ENCODE measurements at places on chromosomes 16 and 17. TPM values are rescaled to one million over a fixed set of nuclear protein-coding genes. Genes with fewer than 3 reads are reported as not detected.

OSGIN1 gene
- 0.68 TPM for polyA plus RNA-seq

GPRC5B gene
- 132 TPM for polyA plus RNA-seq

AXIN2 gene
- 23.8 TPM for polyA plus RNA-seq

GUCY2D gene
- 0.56 TPM for polyA plus RNA-seq

YBX2 gene
- polyA plus RNA-seq: 3.4 TPM

KRTAP3-1 gene
- polyA plus RNA-seq: not detected

VMO1 gene
- polyA plus RNA-seq: 0.46 TPM

DNA sequence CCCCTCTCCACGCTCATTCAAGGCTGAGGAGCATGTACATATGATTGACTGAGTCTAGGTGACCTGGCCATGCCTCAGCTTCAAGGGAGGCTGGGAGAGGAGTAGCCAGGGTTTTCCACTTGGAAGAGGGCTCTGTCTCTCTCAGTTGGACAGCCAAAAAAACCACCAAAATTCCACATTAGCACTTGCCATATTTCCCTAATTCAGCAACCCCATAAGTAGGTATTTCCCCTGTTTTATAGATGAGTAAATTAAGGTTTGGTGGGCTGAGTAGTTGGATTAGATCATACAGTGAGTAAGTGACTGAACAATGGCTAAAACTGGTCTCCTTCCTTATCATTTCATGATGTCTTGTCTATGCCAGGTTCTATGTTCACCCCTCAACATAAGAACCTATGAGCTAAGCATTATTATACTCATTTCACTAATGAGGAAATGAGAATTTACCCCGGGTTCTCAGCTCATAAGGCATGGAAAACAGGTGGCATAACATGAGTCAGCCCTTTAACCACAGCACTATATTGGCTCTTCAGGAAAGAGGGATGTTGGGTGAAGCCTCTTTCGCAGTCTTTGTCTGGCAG, 68.0 kb upstream of the GAS7 start:
- no peak for DNase-seq

DNA sequence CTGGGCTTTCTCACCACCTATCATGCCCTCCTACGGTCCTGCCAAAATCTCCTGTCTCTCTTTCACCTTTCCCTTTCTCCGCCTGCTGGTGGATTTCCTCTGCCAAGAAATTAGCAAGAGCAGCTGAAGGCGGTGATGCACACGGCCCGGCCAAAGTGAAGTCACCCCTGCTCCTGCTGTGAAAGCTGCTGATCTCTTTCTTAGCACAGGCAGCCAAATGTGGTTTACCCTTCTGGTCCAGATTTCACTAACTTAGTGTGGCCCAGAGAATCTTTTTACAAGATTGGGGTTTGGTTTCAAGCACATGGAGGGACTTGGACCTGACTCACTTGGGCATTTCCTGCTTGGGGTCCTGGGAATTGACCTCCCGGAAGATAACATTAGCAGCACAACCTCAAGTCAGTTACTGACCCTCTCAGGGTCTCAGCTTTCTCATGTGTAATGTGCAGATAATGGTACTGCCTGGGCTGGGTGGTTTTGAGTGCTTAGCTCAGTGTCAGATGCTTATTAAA, 155.7 kb downstream of the SOCS1 start:
- DNase-seq: no peak

GRCh38 chr17:71777048-71777640, 343.7 kb upstream of the SOX9 start:
- no peak for DNase-seq

- no peak for DNase-seq
Measured at GRCh38 chr17:43907998-43908721, 824 bp upstream of the MPP2 start.

GRCh38 chr17:321386-321941, 31.1 kb downstream of the RPH3AL start:
- no peak for DNase-seq

DNA sequence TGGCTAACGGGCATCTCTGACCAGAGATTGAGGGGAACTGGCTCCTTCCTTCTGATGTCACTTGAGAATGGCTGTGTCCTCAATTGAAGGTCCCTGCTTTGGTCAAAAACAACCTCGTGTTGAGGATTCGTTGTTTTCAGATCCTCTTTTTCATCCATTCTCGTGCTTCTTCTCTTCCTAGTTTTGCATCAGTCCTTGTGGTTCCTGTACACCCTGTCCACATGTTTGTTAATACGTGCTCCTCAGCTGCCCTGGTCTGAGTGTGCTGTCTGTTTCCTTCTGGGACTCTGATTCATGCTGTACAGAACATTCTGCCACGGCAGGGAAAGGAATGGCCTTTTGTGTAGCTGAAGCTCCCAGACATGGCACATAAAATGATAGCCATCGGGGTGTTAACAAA, 863.2 kb upstream of the GOT2 start:
- DNase-seq: no peak

DNA sequence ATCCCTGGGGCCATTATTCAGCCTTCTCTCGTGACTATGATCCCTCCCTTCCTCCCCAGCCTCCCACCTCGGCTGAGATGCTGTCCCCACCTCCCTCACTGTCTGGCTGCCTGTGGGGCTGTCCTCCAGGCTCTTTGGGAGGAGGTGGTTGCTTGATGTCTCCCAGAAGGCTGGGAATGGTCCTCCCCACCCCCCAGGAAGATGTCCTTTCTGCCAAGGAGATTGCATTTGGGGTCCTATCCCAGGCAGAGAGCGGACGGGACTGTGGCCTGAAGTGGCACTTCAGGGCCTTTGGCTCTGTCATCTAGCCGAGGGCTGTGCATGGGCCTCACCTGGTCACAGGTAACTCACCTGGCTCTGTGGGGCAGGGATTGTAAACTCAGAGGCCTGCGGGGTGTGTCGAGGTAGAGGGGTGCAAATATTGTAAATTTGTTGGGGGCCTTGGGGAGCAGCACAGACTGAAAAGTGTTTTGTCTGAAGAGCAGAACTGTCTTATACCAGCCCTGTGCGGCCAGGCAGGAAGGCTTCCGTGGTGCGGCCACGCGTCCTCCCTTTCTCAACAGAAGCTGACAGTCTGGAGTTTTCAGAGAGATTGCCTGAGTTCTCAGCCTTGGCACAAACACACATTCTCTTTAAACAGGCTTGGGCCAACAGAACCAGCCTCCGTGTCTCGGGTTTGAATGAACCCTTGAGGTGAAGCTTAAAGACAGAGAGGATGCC, 177.9 kb downstream of the SEC14L1 start:
- no peak for DNase-seq

DNA sequence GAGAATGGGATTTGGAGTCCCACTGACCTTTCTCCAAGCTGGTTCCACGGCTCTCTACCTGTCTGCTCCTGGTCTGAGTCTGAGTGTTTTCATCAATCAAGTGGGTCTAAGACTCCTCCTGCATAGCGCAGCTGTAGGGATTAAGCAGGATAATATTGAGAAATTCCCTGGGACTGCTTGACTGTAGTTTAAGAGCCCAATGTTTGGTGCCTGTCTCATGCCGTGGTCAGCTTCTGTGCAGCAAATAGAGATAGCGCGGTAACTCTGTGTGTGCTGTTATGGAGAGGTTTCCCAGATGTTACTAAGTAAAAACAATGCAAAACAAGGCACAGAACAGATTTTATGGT, 21.4 kb downstream of the RPTOR start:
- no peak for DNase-seq

DNA sequence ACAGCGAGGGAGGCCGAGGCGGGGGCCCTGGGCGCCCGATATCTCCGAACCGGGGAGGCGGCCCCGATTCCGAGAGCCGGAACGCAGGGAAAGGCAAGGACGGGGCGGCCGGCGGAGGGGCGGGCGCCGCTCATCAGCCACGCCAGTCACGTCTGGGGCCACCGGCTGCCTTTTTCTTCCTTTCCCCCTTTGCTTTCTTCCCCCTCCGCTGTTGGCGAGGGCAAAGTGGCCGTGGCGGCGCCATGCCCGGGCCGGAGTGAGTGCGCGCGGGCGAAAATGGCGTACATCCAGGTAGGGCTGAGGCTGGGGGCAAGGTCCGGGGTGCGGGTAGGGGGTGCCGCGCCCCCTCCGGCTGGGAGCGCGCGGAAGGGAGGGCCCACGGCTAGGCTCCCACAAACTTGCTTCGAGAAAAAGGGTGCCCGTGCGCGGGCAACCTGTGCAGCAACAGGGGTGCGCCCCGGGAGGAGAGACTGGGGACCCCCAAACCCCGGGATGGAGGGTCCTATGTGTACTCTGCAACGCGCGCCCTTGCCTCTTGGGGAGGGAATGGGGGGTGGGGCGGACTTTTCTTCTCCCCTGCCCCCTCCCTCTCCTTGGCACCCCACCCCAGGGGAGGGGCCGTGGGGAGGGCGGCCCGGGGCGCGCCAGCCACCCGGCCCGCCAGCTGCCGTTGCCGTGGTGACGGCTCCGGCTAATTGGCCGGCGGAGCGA, 486 bp downstream of the SYT17 start:
- DNase-seq: no peak

DNA sequence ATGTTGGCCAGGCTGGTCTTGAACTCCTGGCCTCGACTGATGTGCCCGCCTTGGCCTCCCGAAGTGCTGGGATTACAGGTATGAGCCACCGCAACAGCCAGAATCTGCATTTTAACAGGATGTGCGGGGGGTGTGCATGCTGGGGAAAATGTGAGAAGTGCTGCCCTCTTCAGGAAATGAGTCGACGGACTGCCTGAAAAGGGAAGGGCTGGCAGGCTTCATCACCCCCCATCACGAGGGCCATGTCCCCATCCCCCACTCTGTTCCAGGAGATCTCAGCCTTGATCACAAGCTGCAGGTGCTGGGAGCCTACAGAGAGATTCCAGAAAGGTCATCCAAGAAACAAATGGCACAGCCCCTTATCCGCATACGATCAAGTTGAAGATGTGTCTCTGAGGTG, 195.3 kb upstream of the RPL38 start:
- DNase-seq: no peak

- DNase-seq: no peak
Measured at GRCh38 chr17:65446838-65447526, 114.5 kb downstream of the AXIN2 start.

DNA sequence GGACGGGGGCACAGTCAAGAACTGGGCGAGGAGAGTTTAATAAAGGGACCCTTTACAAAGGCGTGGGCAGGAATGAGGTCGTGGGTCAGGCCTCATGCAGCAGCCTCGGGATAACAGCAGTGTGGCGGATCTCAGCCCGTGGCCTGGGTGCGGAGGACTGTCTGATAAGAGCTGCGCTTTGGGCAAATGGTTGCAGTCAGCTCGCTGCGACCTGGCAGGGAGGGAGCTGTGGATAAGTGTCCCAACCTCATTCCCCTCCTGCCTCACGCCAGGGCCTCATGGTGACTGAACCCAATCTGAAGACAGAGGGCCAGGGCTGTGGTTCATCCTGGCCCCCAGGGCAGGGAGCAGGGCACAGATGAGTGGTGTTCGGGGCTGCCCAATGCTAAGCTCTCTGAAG, 13.6 kb downstream of the SMTNL2 start:
- DNase-seq: no peak

GRCh38 chr16:54286366-54287130, at the start of gene IRX3:
Gene IRX3, minus strand, starts transcription at chr16:54286787. Its CDS starts 737 bp downstream, at chr16:54286050.
- no peak for DNase-seq

- DNase-seq: no peak
Measured at GRCh38 chr16:57637424-57637823, 9.0 kb downstream of the ADGRG1 start.

DNA sequence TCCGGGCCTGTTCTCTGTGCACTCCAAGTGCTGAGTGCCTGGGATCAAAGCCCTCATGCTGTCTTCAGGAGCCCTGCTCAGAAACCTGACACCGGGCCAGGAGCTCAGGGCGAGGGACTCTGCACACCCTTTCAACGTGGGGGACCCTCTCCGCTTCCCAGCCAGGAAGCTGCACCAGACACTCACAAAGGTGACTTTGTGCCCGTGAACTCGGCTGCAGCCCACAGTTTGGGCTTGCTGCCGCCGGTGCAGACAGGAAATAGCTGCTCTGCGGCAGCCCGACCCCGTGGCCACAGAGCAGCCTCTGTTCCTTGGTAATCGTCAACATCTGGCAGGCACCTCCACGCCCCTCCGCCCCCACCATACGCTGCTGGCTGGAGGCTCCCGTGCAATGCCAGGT, 93.4 kb upstream of the METRNL start:
- DNase-seq: no peak

GRCh38 chr17:67353929-67354574, 12.3 kb downstream of the PSMD12 start:
- DNase-seq: no peak

GRCh38 chr17:50047488-50048126, 8.3 kb upstream of the ITGA3 start:
- no peak for DNase-seq

DNA sequence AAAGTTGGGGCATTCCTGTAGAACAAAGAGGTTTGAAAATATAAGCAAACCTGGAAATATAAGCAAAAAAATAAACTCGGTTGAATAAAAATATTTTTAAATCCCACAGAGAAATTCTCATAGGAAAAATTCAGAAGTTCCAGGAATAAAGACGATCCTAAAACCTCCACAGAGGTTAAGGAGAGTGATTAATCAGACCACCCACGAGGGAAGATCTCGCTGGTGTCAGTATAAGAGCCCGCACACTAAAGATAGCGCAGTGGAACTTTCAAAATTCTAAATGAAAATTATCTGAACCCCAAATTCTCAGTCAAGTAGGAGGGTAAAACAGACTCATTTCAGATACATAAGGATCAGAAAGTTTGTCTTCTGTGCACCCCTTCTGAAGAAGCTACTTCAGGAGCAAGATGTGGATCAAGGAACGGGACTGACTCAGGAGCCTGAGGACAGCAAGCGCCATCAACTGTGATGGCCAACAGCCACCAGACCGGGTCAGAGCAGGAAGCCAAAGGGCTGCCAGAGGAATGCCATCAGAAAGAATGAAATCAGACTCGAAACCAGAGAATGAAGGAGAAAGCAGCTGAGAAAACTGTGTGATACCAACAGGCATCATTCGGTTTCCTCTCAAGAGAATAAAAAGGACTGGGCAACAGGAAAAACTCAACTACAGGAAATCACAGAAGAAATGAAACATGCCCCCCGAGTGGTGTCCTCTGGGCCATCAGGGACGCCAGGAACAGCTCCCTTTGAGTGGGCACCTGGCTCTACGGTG, 66.9 kb downstream of the CYTH1 start:
- no peak for DNase-seq

GRCh38 chr17:49703557-49704277, 4.0 kb downstream of the SLC35B1 start:
- no peak for DNase-seq

- DNase-seq: peak; percentile 31
Measured at GRCh38 chr16:77059446-77059845, 131.5 kb upstream of the MON1B start.

DNA sequence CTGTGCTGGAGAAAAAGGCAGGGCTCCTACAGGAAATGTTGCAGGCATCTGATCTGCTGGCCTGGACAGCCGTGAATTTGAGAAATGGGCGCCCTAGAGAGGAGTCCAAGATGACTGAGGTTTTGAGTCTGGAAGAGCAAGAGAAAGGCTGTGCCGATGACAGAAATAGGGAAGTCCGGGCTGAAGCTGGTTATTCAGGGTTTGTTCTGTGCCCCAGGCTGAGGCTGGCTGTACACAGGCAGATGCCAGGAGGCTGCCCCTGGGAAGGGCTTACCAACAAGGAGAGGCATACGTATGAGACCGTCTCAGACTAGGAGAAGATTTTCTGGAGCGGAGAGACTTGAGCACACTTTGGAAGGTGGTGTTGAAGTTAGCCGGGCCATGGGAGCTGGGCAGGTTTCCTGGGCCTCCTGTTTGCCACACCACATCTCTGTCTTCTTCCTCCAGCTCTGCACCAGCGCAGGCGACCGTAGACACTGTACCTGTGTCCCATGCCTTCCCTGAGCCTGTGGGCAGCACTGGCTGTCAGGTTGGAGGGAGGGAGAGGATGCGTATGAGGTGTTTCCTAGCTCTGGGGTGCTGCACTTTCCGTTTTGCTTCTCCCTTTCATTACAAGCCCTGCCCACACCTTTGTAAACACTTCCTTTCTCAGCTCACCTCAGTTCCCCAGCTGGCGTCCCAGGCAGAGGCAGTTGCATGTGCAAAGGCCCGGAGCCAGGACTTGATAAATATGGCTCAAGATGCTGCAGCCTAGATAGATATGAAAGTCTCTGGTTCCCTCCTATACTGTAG, 80.8 kb downstream of the SPECC1 start:
- DNase-seq: no peak

Data from right renal pelvis (tissue), 4 donors.